ENCODE measurements at places on chromosomes 12 and 14.

DNA sequence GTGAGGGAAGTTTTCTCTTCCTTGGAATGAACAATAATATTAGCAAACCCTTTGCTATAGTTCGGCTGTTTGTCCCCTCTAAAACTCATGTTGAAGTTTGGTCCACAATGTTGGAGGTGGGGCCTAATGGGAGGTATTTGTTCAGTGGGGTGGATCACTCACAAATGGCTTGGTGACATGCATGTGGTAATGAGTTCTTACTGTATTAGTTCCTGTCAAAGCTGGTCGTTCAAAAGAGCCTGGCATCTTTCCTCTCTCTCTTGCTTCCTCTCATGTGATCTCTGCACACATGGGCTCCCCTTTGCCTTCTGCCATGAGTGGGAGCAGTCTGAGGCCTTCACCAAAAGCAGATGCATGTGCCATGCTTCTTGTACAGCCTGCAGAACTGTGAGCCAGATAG, 13.1 kb upstream of the PPP4R4 start:
- DNase-seq: no peak

DNA sequence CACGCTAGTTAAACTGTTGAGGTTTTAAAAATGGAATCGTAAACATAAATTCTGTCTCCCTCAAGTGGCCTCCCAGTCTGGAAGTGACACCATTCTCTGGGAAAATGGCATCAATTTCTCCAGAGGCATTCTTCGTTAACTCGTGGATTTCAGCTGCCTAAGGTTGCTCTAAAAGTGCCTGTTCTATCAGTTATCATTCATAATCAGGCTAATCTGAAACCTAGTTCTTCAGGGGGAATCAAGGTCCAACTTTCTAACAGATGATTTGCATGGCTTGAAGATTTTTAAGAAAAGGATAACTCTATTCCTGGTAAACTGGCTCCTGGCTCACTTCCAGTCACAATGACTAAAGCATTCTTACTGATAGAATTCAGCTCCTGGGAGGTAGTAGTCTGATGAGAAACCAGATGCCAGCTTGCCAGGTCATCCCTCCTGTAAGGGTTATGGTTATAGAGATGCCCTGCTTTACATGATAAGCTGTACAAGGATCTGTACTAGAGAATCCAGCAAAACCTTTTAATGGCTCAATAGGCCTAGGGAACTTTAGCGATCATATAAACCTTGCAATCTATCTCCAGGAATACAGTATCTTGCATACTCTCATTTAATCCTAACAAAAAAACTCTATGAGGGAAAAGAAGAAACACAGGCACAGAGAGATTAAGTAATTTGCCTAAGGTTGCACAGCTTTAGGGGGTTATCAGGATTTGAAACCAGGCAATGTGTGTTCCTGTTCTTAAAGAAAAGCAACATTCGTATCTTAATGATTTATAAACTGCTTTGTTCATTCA, 1.5 kb downstream of the L3HYPDH start:
- DNase-seq: peak; percentile 94

- DNase-seq: no peak
These were observed 27.8 kb downstream of the MUCL1 start for GRCh38 chr12:54882079-54882478.

DNA sequence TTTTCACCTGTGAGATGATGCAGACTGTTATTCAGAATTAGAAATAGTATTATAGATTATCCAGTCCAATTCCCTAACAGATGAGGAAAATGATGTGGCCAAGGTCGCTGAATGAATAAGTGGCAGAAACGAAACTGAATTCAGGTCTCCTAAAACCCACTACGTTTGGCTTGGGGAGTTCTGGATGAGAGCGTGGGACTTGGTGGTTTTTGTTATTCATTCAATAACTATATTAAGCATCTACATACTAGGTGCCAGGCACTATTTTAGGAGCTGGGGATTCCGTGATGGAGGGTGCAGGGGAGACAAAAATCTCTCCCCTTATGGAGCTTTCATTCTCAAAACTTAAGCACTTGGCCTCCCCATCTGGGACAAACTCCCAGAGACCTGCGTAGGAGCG, 813 bp upstream of the CCDC184 start:
- DNase-seq: no peak

- DNase-seq: no peak
These were observed 3.9 kb downstream of the DLK1 start for GRCh38 chr14:100730581-100730980.
